WERI-Rb-1 (cell line): ENCODE measurements at places on chromosomes 2 and 18.

GRCh38 chr2:238963161-238963970 is 115.5 kb downstream of the TWIST2 start:
- DNase-seq, result no peak

DNA sequence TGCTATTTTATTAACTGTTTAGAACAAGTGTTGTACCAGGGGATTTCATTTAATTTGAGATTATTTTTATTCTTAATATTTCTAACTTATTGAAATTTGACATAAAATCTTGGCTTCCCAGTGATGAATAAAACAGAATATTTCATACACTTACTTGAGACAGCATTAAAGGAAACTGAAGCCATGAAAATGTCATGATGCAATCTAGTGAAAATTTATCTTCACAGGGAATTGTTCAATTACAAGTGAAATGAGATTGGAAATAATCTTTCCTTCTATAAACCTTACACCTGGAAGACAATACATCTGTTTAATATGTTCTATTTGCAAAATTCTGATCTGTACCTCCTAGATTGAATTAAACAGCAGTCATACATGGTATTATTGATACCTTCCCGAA is 511.0 kb upstream of the CDH7 start:
- no peak for DNase-seq

DNA sequence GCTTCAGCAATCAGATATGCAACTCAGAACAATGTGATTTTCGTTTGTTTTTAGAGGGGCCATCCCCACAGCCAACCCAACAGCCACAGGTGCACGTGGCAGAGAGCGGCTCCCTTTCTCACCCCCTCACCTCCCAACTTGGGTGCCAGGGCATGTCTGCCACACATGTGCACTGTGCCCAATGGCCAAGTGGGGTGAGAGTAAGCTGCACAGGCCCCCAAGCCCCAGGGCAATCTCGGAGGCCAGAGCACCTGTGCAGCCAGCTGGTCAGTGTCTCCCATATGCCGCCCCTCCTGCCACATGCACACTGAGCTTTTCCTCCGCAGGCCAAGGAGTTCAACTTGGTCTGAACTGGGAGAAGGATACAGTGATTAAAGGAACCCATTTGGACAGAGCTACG is 1130.2 kb downstream of the DSC3 start:
- DNase-seq, result peak; percentile 23

- no peak for DNase-seq
Measured at GRCh38 chr18:27214831-27215230, 29.7 kb upstream of the CHST9 start.

DNA sequence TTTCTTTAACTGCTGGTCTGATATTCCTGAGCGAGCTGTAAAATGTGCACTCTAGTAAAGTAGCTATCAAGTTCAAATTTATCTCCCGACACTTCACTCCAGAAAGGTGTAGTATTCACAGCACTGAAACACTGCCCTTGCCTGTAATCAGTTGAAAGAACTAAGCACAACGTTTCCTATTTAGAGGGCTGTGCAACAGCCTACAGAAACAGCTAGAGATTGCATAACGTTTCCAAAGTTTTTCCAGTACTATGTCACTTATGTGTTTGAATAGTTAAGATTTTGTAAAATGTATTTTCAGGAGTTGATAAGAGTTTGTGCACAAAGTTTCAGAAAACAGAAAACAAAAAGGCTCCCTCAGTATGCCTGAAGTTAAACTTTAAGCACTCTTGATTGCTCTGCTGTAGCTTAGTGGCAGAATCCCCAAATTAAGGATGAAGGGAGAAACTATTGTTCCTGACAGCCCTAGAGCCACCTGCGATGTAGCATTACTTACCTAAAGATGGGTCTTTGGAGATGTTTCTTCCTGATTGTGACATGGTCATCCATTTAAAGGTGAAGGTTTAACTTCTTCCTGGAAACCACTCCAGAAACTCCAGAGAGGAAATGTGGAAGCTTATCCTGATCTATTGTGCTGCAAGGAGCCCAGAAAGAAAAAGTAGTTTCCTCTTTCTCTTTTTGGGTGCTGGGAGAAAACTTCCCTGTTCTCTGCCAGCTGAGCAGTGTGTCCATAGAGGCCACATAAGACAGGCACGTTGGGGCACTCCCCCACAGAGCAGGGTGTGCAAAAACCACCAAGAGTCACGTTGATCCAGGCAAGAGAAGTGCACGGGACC is 536 bp downstream of the PDE1A start:
- no peak for DNase-seq

GRCh38 chr18:49459404-49460171 is 857 bp downstream of the DYM start:
- peak; percentile 30 for DNase-seq

GRCh38 chr2:238851761-238852160 is 3.9 kb downstream of the TWIST2 start:
- DNase-seq, result no peak

GRCh38 chr18:48033790-48034650 is 103.6 kb upstream of the SMAD2 start:
- DNase-seq, result no peak

DNA sequence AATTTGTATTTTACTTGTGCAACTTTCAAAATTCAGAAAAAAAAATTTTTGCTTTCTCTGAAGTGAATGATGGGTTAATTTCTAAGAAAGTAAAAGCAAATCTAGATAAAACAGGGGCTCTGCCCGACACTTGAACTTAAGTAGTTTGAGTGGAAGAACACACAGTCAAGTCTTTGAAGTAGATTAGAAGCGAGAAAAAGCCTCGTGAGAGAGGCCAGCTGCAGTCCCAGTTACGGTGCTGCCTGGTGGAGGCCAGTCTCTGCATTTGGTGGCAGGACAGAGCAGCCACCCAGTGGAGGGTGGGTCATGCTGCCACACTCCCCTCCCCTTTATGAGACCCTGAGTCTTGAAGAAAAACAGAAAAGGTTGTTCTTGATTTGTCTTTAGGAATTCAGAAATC is 81.8 kb downstream of the INPP5D start:
- DNase-seq, result no peak

DNA sequence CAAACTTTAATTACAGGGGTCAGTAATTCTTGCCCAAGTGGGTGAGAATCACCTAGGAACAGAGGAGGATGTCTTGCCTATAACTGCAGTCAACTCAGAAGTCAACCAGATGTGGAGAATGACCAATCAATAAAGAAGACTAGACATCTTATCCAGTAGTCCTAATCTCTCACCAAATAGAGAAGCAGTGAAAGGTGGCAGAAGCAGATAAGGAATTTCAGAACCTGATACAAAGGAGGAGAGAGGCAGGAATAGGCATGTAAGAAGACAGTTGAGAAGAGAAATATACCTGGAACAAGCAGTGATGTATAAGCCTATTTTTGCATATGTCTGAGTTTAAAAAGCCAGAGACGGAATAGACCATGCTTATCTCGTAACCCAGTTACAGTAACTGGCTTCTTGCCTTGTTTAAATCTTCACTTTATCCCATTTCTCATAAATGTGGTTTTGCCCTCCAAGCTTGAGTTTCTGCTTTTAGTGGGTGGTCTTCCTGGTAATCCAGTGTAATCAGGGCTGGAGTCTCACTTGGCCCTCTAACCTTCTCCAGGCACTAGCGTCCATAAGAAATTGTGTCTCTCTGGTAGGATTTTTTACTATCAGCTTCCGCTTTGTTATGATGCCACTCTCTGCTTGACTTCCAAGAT is 401.0 kb downstream of the SUCLG1 start:
- no peak for DNase-seq

GRCh38 chr18:58103339-58103985 is 59.4 kb downstream of the NEDD4L start:
- DNase-seq, result no peak

DNA sequence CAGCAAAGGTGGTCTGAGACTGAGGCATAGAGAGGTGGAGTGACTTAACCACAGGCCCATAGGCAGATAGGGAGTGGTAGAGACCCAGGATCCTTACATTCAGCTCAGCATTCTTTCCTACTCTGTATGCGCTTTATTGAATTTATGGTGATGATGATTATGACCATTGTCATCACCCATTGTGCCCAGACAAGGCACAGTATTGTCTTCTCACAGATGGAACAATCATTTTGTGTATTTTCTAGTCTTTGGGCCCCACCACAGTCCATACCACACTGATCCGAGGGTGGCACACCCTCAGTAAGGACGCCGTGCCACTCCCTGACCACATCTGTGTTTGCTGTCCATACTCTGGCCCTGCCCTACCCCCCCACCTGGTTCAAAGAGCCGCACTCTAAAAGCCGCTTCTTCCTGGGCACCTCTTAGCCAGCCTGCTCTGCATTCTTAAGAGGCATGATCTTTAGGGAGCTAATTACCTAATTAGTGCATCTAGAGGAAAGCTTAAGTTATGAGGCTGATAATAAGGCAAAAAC is 179.6 kb upstream of the SMAD2 start:
- no peak for DNase-seq

GRCh38 chr2:140138736-140139135 is 1358.5 kb upstream of the NXPH2 start:
- DNase-seq, result no peak

- DNase-seq, result no peak
Measured at GRCh38 chr2:3704692-3705091, 1.3 kb downstream of the DCDC2C start.

GRCh38 chr2:200507179-200507578 is 2.7 kb downstream of the KCTD18 start:
- DNase-seq, result no peak

DNA sequence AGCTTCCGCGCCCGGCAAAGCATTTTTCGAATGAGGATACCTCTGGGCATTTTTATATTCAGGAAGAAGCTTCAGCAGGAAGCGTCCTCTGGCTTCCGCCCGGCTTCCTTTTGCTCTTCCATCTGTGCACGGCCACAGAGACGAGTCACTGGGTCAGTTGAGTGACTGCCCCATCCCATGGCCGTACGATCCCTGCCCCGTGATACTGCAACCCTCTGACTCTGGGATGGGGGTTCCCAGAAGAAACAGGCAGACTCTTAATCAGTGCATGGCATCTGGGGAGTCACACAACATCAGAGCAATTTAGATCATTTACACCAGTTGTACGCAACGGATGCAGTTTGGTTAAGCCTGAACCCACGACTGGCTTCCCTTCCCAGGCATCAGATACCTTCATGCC is 40.9 kb downstream of the SLC4A3 start:
- DNase-seq, result no peak

DNA sequence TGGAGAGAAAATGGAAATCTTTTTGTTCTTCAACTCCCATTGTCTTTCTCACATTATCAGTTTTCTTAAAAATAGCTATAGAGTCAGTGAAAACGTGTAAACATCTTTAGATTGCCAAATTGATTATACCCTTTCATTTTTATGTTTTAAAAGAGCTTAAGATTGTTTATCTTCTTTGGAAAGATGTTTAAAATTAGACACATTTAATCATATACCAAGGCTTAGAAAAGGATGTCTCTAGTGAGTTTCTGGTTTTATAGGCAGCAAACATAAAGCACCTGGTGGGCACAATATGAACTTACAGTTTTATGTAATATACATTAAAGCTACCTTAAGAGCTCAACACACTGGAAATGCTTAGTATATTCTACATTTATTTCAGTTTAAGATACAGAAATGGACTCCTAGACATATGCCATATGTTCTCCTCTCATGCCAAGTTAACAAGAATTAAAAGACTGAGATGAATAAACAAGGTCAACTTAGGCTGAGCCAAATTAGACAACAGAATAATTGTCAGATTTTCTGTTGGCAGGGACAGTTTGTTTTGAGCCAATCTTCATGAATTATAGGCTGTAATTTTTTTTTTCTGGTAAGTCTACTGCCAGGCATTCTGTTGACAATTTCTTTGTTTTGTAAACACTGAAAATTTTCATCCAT is 112.7 kb downstream of the OTX1 start:
- DNase-seq, result no peak

GRCh38 chr2:16031058-16031847 is 90.9 kb downstream of the MYCN start:
- DNase-seq, result no peak

- peak; percentile 50 for DNase-seq
Measured at GRCh38 chr2:239539083-239539775, 138.4 kb upstream of the HDAC4 start.

DNA sequence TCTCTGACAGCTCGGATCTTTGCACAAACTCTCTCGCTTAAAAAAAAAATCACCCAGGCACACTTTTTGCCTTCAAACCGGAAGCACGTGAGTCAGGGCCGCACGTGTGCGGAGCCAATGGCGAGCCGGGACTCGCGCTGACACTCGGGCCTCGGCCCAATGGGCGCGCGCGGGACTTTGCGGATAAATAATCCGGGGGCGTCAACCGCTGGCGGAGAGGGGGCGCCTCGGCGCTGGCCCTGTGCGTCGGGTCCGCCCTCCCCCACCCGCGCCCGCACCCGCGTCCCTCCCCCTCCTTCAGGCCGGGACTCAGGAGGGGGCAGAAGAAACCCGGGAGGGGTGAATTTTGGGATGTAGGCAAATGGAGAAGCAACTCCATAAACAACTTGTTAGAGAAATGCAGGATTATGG is 319 bp upstream of the EN1 start:
- DNase-seq, result no peak

GRCh38 chr18:30175061-30175574 is 867.4 kb downstream of the DSC3 start:
- DNase-seq, result no peak

DNA sequence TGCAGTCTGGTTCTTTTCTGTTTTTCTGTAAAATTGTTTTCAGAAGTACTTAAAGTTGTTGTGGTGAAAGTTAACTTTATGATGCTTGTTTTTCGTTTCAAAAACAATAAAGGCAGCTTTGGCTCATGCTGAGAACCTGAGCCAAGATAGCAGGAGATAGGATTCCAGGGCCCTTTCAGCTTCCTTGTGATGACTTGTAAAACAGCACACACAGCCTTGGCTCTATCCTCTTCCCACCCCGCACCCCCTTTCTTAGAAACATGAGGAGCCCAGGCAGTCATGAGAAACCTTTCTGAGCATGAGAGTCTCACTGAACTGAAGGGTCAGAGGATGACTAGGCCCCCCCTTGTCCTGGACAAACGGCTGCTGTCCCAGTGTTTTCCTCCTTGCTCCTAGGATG is 12.4 kb upstream of the CHRNA1 start:
- DNase-seq, result no peak

GRCh38 chr18:12283256-12283655 is 24.8 kb upstream of the TUBB6 start:
- DNase-seq, result no peak

GRCh38 chr18:25282282-25282681 is 69.7 kb downstream of the ZNF521 start:
- no peak for DNase-seq
